Skeletal muscle tissue (tissue), 5 donors: ENCODE measurements at places on chromosomes 5 and 9. TPM values are rescaled to one million over a fixed set of nuclear protein-coding genes. Genes with fewer than 3 reads are reported as not detected.

The PAEP gene
- not detected for total RNA-seq

The CD72 gene
- total RNA-seq: 2.1 TPM

The IFNB1 gene
- total RNA-seq: not detected

The CDKN2B-AS1 gene
- total RNA-seq: 0.52 TPM

The EIF4E1B gene
- not detected for total RNA-seq
